ENCODE measurements at places on chromosomes 2 and 18.

DNA sequence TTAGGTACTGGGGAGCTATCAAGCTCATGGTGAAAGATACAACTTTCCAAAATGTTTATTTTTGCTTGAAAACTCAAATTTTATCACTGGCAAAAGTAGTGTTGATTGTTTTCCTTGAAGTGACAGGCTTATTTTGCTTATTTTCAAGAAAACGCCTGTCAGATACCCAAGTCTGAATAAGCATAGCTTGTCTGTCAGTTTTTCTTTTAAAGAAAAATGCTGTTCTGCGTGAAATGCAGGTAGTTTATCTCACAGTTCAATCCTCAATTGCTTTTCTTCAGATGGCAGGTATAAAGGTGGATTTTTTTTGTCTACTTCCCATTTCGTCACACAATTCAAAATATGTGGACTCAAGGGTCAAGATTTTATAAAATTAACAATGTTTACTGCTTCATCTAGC lies 102.6 kb upstream of the SLC38A11 start:
- no peak for DNase-seq

GRCh38 chr2:172440795-172441194 lies 13.4 kb downstream of the ITGA6 start:
- no peak for DNase-seq

GRCh38 chr2:17578466-17578928 lies 38.0 kb downstream of the VSNL1 start:
- DNase-seq: no peak

- DNase-seq: no peak
These were observed 11.0 kb upstream of the ALPK2 start for GRCh38 chr18:58639751-58640427.

GRCh38 chr2:113180131-113180946 lies 6.6 kb downstream of the PSD4 start:
- no peak for DNase-seq

- no peak for DNase-seq
These were observed at the start of gene GALR1 for GRCh38 chr18:77249569-77250500. Gene GALR1 (plus strand): TSS chr18:77249848. CDS start chr18:77250549, 701 bp downstream.

- no peak for DNase-seq
These were observed 113.8 kb downstream of the SH3RF3 start for GRCh38 chr2:109242654-109243331.

DNA sequence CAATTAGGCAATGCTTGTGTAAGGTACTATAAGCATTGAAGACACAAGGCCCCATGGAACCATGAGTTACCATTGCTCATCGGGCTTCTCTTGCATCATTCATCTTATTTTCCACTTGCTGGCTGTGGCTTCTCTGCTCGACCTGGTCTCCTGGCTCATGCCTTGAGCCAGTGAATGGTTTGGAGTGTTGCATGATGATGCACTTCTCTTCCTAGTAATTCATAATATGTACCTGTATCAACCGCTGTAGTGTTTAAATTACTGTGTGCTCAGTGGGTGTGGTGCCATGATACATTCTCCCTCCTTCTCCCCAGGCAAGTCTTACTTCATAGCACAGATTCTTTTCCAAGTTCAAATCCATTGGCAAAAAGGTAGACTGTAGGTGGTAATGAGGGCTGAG lies 66.8 kb downstream of the ABCA12 start:
- DNase-seq: no peak

DNA sequence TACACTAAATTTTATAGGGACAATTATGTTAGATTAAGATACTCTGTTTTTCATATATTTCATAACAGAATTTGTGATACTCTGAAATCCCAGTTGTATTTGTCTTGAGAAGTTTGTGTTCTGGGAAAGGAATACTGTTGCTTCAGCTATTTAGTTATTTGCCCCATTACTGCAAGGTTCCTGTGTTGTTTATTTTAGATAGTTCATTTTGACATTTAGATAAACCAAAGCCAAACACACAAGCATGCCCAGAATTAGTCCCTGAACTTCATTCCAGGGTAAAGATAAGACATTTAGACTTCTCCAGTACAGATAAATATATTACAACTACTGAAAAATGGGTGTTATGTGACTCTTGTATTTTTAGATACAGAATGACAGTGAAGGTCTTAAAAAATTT lies 74.7 kb downstream of the BMPR2 start:
- no peak for DNase-seq

DNA sequence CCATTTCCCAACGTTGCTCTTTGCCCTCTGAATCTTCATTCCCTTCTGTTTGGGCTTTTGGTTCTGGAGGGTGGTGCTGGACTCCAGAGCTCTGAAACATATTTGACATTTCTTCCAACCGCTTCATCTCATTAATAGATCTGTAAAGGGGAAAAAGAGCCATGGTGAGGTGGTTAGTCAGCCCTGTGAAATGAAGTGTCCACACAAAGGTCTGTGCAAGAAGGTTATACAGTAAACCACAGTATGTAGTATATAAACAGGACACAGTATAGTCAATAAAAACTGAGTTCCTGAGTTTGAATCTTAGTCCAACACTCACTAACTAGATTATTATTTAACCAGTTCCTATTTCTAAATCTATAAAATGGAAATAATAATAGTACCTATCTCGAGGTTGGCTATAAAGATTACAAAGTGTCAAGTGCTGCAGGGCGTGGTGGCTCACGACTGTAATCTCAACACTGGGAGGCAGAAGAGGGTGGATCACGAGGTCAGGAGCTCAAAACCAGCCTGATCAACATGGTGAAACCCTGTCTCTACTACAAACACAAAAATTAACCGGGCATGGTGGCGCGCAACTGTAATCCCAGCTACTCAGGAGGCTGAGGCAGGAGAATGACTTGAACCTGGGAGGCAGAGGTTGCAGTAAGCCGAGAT lies 13.1 kb downstream of the STARD7 start:
- no peak for DNase-seq

- DNase-seq: no peak
These were observed 91.9 kb downstream of the SH3RF3 start for GRCh38 chr2:109220860-109221259.

GRCh38 chr2:48228345-48228684 lies 301.6 kb upstream of the STON1 start:
- no peak for DNase-seq

DNA sequence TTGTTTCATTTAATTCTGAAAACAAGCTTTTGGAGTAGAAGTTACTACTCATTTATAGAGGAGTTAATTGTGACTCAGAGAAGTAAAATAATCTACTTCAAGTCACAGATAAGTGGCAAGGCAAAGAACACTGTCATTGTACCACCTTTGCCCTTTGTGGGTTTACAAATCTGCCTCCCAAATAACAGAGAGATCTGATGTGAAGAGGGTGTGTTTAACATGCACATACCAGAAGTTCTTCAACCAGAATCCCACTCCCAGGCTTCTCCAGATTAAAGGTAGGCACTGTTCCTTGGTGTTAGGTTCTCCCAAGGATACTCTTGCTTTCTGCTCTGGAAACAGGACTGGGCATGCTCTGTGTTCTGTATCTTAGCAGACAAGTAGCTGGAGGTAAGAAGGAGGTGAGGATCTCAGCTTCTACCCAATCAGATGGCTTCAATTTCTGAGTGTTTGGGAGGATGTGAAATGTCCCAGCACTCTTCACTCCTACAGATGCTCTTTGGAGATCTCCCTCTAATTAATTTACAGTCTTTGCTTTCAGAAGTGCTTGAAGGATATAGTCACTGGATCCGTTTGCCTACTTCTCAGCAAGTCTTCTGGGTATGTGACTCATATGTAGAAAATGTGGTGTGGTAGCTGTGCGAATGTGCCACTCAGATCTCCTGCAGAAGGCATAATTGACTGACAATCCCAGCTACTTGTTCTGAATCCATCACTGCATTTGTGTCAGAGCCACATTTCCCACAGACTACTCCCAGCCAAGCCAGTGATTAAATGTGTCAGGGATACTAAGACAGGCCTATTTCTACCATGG lies 111.1 kb downstream of the KLHL14 start:
- DNase-seq: no peak

DNA sequence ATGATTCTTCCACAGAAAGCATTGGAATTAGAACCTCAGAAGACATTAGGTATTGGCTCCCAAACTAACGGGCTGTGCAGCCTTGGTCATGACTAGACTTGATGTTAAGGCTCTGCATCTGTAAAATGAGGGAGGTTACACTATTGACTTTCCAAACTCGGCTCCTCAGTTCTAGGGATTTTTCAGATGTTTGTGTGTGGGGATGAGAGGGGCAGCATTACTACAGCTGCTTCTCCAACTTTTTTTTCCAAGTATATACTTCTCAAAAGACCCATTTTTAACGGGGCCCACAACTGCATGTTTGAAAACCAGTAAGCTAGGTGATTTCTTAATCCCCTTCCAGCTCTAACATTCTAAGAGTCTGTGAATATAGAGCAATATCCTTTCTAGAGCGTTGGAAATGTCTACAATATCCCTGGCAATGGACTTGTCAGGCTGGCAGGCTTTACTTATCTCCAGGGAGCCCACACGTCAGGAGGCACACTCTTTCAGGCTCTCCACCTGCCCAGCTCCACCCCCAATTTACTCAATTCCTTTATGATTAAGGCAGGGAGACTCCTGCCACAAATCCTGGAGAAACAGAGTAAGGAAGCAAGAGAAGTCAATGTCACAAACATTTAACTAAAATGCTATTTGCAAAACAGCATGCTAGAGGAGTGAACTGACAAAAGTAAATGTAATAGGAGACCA lies 844 bp upstream of the MPV17 start:
- no peak for DNase-seq

- no peak for DNase-seq
These were observed 33.1 kb downstream of the ARHGAP15 start for GRCh38 chr2:143162123-143162837.

DNA sequence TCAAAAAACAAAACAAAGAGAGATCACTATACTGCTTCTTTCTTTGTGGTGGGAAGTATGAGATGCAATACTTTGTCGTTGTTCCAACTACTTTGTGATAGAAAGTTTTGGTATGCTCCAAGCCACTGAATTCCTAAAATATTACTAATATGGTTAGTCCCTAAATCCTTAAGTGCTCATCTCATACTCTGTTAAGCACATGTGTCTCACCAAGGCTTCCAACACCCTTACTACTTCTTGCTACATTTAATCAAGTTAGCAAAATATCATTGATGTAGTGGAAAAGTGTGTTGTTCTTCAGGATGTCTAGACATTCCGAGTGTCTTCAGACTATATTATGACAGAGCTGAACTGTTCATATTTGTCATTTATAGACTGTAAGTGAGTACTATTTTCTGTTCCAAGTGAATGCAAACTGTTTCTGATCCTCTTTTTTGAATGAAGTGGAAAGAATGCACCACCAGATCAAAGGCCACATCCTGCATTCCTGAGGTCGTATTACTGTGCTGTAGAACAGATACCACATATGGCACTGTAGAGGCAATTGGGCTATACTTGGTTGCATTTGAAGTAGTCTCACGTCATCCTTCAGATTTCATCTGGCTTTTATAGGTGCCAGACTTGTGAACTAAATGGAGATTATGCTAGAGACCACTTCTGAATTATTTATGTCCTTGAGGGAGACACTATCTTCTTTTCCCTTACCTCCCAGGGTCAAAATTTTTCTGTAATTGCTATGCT lies 298.4 kb upstream of the ZNF521 start:
- DNase-seq: no peak

GRCh38 chr2:198374375-198375082 lies 570.1 kb downstream of the PLCL1 start:
- DNase-seq: peak; percentile 36

DNA sequence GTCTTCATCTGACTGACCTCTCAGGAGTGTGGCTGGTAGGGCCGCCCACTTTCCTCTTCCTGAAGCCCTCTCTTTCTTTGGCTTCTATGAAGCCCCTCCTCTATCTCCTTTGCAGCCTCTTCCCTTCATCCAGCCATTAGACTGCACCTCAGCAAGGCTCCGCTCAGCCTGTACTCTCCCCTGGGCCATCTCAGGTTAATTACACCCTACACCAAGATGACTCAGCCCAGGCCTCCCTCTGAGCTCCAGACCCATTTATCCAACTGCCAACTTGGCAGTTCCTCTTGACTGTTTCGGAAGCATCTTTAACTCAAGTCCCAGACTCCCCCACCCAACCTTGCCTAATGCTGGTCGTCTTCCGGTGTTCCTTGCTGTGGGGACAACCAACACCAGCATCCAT lies 5.8 kb upstream of the WNT6 start:
- DNase-seq: no peak

DNA sequence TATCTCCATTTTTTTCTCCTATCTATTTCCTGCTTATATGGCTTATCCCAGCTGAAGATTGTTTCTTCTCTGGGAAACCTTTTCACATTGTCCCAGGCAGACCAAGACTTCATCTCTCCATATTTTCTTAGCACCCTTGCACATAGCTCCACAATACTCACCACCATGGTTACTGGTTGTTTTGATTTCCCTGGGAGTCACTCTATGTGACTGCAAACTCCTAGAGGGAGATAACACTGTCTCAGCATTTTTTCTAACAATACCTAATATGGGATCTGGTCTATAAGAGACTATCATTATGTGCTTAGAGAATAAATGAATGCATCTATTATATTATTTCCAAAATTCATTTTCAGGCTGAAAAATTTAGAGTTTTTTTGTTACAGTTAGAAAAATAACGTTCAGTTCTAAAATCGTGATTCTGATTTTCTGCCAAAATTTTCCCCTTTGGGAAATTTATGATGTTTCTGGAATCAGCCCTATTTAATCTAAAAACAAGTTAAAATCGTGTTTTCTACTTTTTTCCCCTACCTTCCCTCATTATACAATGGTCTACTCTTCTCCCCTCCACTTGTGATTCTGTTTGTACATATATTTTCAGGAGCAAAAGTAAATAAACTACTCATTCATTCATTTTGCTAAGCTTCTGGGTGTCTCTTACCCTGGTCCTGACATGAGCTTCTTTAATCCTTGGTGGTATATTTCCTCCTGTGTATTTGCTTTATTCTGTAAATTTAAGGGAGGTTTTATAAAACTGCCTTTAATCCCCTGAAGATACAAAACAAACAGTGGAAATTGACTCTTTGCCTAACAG lies 95.4 kb downstream of the HNMT start:
- no peak for DNase-seq

GRCh38 chr2:136215908-136216472 lies 98.0 kb upstream of the CXCR4 start:
- no peak for DNase-seq

GRCh38 chr2:235224410-235224809 lies 269.4 kb upstream of the AGAP1 start:
- DNase-seq: no peak

All from CMK (cell line).